ENCODE measurements at places on chromosomes 6 and 20.

GRCh38 chr6:35181933-35182612 lies 31.7 kb upstream of the SCUBE3 start:
- no peak for DNase-seq

DNA sequence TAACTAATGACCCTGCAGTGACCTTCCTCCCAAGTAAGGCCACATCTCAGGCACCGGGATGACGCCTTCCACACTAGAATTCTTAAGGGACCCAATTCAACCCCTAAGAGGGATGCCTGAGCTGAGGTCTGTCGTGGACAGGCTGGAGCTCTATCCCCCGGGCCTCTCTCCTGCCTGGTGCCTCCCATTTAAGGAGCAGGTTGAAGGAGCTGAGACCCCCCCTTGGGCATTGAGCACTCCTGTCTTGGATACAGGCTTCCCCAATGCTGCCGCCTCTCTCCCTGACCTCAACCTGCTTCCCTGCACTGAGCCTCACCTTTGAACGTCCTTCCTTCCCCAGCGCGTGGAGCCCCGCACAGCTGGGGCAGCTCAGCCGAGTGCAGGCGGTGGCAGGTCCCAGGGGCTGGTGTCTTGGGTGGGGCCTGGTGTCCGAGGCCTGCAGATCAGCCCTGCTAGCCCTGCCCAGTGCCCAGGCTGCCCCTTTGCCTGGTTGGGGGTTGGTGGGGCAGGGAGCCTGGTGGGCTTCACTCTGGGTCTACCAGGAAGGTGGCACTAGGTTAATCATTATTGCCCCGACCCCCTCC lies 19.9 kb upstream of the BHLHE23 start:
- DNase-seq = no peak

DNA sequence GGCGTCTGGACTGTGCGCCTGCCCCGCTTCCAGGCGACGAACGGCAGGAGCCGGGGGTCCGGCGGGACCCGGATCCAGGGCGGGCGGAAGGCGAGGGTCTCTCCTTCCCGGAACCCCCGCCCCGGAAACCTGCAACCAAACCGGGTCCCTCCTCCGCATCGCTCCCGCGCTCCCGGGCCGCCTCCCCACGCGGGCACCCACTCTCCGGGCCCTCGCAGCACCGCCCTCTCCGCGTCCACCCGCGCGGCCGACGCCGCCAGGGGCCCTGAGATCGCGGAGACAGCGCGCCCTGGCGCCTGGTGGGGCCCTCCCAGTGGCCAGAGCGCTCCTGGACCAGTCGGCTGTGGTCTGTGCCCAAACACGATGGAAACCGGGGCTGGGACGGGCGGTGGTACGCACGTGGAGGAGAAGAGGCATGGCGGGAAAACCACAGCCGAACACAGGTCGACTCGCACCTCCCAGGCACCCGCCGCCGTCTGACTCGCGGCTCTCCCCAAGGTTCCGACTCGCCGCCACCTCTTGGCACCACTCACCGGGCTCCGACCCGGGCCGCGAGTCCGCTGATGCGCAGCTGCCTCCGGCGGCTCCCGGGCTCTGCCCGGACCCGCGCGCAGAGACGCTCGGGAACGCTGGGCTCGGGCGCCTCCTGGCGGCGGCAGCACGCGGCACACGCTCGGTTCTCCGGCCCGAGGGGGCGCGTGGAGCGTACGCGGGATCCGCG lies 7.9 kb downstream of the NKX2-2 start:
- peak; percentile 47 for DNase-seq

DNA sequence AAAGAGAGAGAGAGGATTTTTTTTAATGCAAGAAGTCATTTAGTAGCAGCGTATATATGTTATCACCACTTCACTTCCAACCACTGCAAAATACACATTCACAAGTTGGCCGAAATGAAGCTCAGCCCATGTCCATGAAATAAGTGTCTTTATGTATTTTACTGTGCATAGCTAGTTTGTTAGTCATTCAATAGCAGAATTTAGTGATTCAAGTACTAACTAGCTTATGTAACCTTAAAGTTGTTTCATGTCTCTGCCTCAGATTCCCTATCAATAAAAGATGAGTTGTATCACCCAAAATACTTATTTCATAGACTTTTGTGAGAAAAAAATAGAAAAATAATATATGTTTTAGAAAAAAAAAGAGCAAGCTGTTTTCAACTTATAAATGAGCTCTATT lies 153.7 kb upstream of the PRDM1 start:
- DNase-seq = no peak

- DNase-seq = no peak
Measured at GRCh38 chr6:91812596-91813274, 1225.9 kb upstream of the MAP3K7 start.

- DNase-seq = no peak
Measured at GRCh38 chr6:38391626-38392579, 247.8 kb downstream of the BTBD9 start.

DNA sequence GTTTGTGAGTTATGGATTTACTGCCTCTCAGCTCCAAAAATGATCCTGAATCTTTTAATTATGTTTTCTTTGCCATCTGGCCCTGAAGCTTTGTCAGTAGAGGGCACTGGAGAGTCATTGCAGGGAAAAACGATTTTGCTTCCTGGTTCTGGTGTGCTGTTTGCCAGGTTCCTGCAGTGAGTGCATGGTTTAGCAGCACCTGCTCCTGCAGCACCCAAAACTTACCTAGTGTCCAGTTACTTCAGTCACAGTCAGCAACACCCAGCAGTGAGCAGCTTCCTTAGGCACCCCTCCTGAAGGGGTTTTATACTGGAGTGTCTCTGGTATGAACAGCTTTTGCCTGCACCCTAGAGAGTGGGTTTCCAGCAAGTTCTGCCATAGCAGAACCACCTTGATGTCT lies 6.0 kb upstream of the TRIM26 start:
- DNase-seq = peak; percentile 19

GRCh38 chr20:43590036-43590391 lies 723 bp upstream of the IFT52 start:
- DNase-seq = no peak

- no peak for DNase-seq
Measured at GRCh38 chr6:162713974-162714780, 13.4 kb downstream of the PRKN start.

- DNase-seq = no peak
Measured at GRCh38 chr20:52047811-52048764, 143.5 kb downstream of the ZFP64 start.

DNA sequence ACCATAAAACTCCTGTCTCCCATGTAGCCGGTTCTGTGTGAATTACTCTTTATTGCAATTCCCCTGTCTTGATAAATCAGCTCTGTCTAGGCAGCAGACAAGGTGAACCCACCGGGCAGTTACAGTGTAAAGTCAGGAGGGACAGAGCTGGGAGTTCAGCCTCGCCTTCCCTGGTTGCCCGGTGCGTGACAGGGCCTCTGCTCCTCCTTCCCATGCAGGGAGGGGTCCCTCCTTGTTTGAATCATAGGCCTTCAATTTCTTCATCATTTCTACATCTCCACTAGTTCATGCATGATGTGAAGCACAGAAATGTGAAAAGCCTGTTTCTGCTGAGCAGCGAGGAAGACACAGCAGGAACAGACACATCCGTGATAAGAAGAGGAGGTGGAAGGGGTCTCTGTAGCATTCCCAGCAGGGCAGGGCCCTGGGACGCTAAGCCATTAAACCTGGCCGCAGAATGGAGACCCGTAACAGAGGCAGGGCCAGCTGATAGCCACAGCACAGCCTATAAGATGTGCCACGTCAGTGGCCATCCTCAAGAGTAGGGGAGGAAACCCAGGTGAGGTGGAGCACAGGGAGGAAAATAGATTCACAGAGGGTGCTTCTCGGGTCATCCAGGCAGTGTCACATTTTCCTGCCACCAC lies 106.7 kb upstream of the CST7 start:
- DNase-seq = no peak

GRCh38 chr20:51034988-51035656 lies 12.2 kb upstream of the KCNG1 start:
- no peak for DNase-seq

DNA sequence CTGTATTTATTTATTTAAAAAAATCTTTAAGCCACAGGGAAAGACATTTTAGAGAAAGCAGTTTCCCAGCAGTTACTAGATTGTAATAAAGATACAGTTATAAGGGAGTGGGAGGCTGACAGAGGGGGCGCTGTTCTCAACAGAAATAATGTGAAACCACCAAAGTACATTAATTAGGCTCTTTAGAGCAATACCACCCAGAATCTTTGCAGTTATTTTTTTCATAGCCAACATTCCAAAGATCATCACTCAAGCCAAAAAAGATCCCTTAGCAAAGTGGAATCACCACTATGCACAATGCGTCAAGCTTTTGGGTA lies 331.3 kb upstream of the DEFB112 start:
- DNase-seq = no peak

Data from activated T-helper 9 cell treated with anti-CD3 and anti-CD28 coated beads, Interleukin-2, amount 50 U/mL, for 16 hours (primary cell).